ENCODE measurements at places on chromosomes 12 and 14.

DNA sequence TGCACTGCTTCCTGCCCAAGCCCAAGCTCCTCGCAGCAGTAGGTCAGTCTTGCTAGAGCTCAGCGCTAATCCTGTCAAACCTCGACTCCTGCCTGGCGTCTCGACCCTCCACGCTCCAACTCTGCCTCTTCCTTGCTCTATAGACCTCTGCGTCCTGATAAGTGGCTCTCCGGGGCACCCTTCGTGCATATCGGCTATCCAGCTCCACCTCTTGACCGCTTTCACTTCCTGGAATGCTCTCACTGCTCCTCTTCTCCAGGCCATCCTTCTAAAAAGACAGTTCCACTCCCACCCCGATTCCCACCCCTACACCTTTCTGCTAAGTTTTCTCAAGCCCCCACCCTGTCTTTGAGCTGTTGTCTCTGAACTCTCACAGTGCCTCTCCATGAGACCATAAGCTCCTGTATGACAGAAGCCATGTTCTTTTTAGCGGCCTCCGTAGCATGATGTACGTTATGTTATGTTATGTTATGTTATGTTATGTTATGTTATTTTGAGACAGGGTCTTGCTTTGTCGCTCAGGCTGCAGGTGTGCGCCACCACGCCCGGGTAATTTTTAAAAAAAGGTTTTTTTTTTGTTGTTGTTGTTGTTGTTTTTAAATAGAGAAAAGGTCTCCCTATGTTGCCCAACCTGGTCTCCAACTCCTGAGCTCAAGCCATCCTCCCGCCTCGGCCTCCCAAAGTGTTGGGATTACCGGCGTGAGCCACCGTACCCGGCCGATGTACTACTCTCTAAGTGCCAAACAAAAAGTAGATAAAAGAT is 601 bp downstream of the COX14 start:
- DNase-seq: no peak

DNA sequence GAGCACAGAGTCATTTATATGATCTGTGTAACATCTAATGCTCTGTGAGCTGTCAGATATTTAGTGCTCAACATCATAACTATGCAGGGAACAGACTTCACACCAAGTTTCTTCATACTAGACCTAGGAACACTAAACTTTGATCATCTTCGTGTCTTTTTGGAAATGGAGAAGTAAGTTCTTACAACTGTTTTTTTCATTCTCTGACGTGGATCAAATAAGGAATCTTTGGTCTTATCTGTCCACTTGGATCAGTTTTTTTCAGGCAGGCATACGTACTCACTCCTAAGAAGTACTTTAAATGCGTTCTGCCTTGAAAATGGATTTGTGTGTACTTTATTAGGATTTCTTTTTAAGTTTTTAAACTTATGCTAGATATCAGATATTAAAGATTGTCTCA is 191.0 kb downstream of the FBXL14 start:
- DNase-seq: no peak

DNA sequence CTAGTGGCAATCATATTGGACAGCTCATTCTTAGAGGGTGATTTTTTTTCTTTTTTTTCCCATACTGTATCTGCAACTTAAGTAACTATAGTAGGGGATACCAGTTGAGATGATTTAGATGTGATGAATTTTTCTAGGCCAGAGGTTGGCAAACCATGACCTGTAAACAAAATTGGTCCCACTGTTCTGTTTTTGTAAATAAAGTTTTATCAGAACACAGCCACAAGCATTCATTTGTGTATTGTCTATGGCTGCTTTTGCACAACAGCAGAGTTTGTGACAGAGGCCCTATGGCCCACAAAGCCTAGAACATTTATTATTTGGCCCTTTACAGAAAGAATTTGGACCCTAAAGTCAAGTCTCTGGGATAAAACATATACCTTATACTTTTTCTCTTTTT is 11.4 kb downstream of the ARF6 start:
- no peak for DNase-seq

GRCh38 chr12:10119066-10119465 is 10.9 kb downstream of the CLEC7A start:
- no peak for DNase-seq

- no peak for DNase-seq
Measured at GRCh38 chr12:109678719-109679118, 34.9 kb upstream of the FAM222A start.

- DNase-seq: no peak
Measured at GRCh38 chr12:89211456-89211855, 140.8 kb downstream of the DUSP6 start.

DNA sequence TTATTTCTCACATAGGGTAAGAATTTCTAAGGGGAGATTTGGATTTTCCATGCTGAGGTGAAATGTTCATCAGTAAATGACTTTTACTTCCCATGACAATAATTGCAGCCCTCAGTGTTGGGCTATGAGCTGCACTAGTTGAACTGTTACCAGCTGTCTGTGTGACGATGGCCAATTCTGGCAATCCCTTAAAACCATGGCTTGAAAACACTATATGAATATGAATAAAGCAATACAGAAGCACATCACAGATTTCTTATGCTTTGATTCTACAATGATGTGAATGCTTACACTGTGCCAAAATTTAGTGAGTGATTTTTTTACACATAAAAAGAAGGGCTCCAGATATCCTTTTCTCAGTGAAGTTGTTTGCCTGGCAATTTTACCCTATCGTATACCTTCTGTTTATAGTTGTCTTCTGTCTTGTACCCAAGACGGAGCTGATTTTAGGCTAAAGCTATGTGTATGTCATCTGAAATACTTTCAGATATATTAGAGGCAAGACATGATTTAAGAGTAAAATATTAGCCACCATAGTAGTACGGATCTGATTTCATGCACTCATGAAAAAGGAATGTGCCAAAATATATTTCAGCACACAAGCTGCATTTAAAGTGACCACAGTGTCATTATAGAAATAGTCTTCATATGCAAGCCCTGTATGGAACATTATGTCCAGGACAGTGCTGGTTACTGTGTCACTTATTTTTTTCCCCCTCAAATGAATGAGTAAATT is 52.0 kb downstream of the SLC38A4 start:
- no peak for DNase-seq

DNA sequence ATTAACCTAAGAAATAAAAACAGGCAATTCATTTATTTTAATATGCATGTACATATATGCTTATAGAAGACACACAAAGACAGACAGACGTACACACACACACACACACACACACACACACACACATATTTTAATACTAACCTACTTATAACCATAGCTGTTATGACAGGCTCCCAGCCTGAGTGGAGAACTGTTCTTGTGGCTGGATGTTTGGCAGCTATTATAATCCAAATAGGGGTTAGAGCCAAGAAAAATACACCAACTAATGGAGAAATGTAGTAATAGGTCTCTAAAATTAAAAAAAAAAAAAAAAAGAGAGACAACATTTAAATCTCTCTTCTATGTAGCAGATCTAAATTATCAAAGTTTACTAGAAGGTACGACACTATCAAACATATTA is 91.8 kb downstream of the SLC41A2 start:
- DNase-seq: no peak

GRCh38 chr12:110431957-110432587 is 18.1 kb downstream of the ARPC3 start:
- DNase-seq: no peak

DNA sequence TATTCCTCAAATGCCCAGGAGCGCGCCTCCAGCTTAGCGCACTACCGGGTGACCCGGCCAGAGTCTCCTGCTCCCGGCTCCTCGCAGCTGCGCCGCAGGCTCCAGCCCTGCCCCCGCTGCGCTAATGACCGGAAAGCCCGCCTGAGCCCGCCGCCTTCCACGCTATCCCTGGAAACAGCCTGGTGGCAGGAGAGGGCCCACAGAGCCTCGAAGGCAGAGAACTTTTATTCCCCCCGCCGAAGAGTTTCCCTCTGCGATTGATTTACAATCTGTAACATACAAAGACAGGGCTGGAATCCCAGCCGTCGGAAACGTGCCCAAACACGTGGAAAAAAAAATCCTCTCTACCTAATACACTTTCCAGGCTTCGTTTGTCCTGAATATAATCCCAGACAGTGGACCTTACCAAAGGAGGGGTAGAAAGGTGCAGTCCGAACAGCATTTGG is 1.5 kb downstream of the COL2A1 start:
- DNase-seq: no peak

DNA sequence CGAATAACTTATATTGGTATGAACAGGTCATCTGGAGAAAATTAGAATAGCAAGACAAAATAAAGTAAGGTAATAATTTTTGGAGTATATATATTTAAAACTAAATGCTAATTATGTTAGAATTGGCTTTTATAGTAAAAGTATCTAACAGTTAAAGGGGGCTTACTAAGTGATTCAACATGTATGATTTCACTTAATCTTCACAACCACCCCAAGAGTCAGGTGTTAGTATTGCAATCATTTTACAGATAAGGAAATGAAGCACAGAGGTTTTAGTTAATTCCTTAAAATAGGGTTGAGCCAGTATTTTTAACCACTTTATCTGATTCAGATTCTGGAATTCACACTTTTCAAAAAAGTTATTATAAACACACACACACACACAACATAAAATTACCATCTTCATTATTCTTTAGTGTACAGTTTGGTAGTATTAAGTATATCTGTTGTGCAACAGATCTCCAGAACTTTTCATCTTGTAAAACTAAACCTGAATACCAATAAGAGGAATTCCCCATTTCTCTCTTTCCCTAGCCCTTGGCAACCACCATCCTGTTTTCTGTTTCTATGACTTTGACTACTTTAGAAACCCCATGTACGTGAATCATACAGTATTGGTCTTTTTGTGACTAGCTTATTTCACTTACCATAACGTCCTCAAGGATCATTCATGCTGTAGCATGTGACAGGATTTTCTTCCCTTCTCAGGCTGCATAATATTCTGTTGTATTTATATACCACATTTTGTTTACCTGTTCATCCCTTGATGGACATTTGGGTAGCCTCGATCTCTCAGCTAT is 12.5 kb downstream of the A2M start:
- DNase-seq: no peak

DNA sequence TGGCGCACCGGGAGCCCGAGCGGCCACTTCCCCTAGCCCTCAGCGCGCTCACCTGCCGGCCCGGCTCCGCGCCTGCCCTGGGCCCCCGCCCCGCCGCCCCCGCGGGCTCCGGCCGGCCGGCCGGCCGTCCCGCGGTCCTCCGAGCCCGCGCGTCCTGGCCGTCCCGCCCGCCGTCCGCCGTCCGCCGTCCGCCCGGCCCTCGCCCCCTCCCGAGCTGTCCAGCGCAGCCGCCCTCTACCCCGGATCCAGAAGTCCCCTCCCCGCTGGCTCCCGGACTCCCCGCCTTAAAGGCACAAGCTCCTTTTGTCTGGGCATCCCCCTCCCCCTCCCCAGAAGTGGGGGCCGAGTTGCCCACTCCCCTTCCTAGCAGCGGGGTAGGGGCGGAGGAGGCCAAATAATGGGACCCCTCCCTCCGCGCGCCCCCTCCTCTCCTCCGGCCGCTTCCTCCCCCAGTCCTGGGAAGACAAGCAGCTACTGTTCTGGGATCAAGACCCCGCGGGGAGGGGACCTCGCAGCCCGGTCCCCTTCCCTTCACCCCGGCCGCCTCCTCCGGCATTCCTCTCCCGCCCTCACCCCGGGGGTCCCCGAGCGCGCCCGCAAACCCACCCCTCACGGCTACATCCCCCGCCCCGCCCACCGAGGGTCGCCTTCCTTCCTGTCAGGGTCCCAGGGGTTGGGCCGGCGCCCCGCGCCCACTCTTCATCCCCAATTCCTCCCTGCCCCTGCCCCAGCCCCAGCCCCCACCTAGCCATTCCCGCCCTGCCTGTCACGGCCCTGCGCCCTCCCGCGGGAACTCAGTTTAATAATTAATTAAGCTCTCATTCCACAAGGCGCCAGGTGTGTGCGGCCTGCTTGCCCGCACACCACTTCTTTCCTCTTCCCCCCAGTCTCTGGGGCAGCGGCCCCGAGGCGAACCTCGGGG is at the start of gene ADCY6:
Gene ADCY6, minus strand, starts transcription at position 236 of the 922 bp plus-strand sequence. CDS start 5,655 bp downstream, outside the sequence.
- DNase-seq: peak; percentile 29

DNA sequence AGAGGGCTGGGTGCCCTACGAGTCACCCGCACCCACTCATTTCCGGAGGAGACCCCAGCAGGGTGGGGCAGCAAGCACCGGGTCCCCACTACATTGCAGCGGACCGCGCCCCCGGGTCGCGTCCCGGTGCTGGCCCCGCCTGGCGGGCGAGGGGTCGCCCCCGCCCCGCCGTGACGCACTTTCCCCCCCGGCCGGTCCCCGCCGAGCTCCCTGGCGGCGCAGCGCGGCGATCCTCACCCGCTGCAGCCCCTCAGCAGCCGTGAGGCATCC is 106.1 kb downstream of the PRICKLE1 start:
- DNase-seq: no peak

DNA sequence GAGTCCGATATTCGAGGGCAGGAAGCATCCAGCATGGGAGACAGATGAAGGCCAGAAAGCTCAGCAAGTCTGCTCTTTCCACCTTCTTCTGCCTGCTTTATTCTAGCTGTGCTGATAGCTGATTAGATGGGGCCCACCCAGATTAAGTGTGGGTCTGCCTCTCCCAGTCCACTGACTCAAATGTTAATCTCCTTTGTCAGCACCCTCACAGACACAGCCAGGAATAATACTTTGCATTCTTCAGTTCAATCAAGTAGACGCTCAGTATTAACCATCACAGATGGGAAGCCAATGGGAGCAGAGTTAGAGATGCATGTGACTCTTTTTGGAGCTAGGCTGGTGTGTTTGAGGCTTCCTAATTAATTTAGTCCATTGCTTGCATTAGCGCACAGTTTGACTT is 17.0 kb downstream of the C12orf75 start:
- DNase-seq: no peak

GRCh38 chr12:47850153-47851084 is 30.7 kb upstream of the HDAC7 start:
- DNase-seq: no peak

GRCh38 chr14:102220031-102220430 is 80.3 kb downstream of the WDR20 start:
- DNase-seq: no peak

- no peak for DNase-seq
Measured at GRCh38 chr14:96351986-96352385, 11.2 kb downstream of the ATG2B start.

DNA sequence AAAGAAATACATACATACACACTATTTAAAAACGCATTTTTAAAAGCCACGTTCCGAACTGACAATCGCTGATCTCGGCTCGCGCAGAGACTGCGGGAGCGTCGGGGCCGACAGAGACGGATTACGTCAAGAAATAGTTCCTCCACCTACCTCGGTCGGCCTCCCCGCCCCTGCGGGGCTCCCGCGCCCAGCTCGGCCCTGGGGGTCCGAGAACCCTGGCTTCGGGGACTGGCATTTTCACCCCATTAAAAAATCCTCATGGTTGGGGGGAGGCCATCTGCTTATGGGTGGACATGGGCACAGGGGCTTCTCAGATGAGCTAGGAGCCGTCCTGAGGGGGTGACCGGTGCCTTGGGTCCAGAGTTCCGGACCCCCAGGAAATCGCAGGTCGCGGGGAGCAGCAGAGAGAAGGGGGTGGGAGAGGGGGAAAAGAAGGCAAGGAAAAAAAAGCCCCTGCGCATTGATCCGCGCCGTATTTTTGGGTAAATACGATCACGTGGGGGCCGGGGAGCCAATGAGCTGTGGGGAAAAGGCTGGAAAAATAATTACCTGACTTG is 324 bp upstream of the HOXC9 start:
- DNase-seq: peak; percentile 75

GRCh38 chr12:58067610-58068387 is 126.4 kb downstream of the ATP23 start:
- no peak for DNase-seq

GRCh38 chr12:96302687-96303310 is 97.4 kb downstream of the CDK17 start:
- DNase-seq: no peak

Measured in HCT116 (cell line).